ENCODE measurements at places on chromosomes 12 and 14. TPM values are rescaled to one million over a fixed set of nuclear protein-coding genes. Genes with fewer than 3 reads are reported as not detected.

Gene MAP1LC3B2
- total RNA-seq, result not detected

Gene NTS
- total RNA-seq, result 0.20 TPM

Gene TBC1D30
- 2.1 TPM for total RNA-seq

Gene FAM186B
- total RNA-seq, result 1.2 TPM

Gene EPYC
- total RNA-seq, result not detected

Gene CYP46A1
- 1.5 TPM for total RNA-seq

Gene PPP1R1A
- total RNA-seq, result 60.9 TPM

Gene SYNDIG1L
- not detected for total RNA-seq

Gene CLEC4C
- not detected for total RNA-seq

Gene AICDA
- not detected for total RNA-seq

Gene SLC38A4
- 518 TPM for total RNA-seq

Gene GRIN2B
- total RNA-seq, result not detected

Gene RBP5
- 154 TPM for total RNA-seq

Gene TPH2
- not detected for total RNA-seq

Gene ACOT6
- 1.6 TPM for total RNA-seq

Gene NAV3
- 0.48 TPM for total RNA-seq

Gene ADAM21
- not detected for total RNA-seq

Gene KERA
- not detected for total RNA-seq

Gene COX8C
- total RNA-seq, result not detected

Gene PTPN21
- 12.6 TPM for total RNA-seq

Gene SLCO1A2
- total RNA-seq, result 3.7 TPM

Gene APOF
- 188 TPM for total RNA-seq

Gene AKAP5
- 0.45 TPM for total RNA-seq

Gene TMEM119
- 0.23 TPM for total RNA-seq

Gene ERC1
- 27.8 TPM for total RNA-seq

Gene RIPK3
- 0.68 TPM for total RNA-seq

Gene TTC9
- total RNA-seq, result 0.23 TPM

Gene ASCL4
- not detected for total RNA-seq

Gene TAC3
- not detected for total RNA-seq

Gene SLC6A12
- 72.6 TPM for total RNA-seq

Gene MGP
- total RNA-seq, result 5.5 TPM

Gene DPY19L2
- total RNA-seq, result not detected

Gene CCDC197
- total RNA-seq, result not detected
